Esophagus mucosa (tissue), 1 donor: ENCODE measurements at places on chromosomes 13 and 19. TPM values are rescaled to one million over a fixed set of nuclear protein-coding genes. Genes with fewer than 3 reads are reported as not detected.

GRCh38 chr13:35129500-35129899, 187.4 kb downstream of the NBEA start:
- no peak for ATAC-seq

DNA sequence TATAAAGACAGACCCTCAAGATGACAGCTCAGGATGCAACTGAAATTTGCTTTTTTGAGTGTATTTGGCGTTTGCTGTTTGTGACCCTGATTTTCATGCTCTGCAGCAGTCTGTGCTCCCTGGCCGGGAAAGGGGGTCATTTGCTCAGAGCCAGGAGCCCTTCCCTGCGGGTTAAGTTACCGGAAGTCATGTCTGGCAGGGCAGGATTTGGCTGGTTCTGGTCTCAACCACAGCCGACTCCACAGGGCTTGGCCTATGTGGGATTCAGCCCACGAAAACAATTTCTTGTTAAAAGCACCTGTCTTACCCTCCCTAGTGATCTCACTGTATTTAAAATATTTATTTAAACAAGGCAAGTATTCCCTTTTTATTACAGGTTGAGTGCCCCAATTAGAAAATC, 22.6 kb downstream of the MCF2L start:
- no peak for ATAC-seq

GRCh38 chr19:11478167-11479089, 2.4 kb downstream of the ELAVL3 start:
- no peak for ATAC-seq

SHANK1 gene
- 0.04 TPM for total RNA-seq

PLIN5 gene
- total RNA-seq = 2.4 TPM

TNNI3 gene
- not detected for total RNA-seq
